Liver (tissue), 10 donors: ENCODE measurements at places on chromosomes 3 and 15. TPM values are rescaled to one million over a fixed set of nuclear protein-coding genes. Genes with fewer than 3 reads are reported as not detected.

The SLC15A2 gene
- 0.79 TPM for total RNA-seq

The KNSTRN gene
- 9.0 TPM for total RNA-seq

The THOC7 gene
- total RNA-seq = 22.4 TPM

The TLR9 gene
- not detected for total RNA-seq

The PLA2G4E gene
- not detected for total RNA-seq

The ADAMTS9 gene
- 13.8 TPM for total RNA-seq

The PSMD2 gene
- 213 TPM for total RNA-seq

The CNTN4 gene
- 3.8 TPM for total RNA-seq

The PLCB2 gene
- 10.6 TPM for total RNA-seq

The MORC1 gene
- total RNA-seq = 0.33 TPM

The LDHAL6B gene
- total RNA-seq = not detected

The SLC28A1 gene
- 39.7 TPM for total RNA-seq

The KLHL6 gene
- total RNA-seq = 1.6 TPM

The CHST14 gene
- 2.9 TPM for total RNA-seq

The EPM2AIP1 gene
- 11.8 TPM for total RNA-seq

The CHDH gene
- 34.0 TPM for total RNA-seq

- no peak for DNase-seq
Measured at GRCh38 chr3:40045051-40045450, 235.6 kb downstream of the MYRIP start.

DNA sequence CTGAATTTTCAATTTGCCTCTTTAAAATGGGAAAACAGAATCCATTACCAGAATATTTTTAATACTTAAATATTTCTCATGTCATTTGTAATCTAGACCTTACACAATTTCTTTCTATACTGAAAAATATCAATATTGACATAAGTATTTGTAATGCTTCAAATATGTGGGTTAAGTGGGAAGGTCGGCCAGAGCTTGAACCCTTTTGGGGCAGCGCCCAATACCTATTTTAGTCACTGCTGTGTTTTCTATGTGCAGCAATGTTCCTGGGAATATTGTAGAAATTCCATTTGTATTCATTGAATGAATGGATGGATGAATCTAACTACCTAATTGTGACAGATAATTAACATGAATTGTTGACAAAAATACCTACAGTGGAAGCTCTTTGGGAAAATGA lies 459.7 kb upstream of the ZNF717 start:
- DNase-seq = no peak

- DNase-seq = no peak
Measured at GRCh38 chr3:138078096-138078495, 37.3 kb downstream of the DZIP1L start.

GRCh38 chr3:180417241-180417640 lies 184.7 kb upstream of the TTC14 start:
- DNase-seq = no peak

GRCh38 chr3:60553144-60553543 lies 698.1 kb downstream of the FHIT start:
- no peak for DNase-seq

DNA sequence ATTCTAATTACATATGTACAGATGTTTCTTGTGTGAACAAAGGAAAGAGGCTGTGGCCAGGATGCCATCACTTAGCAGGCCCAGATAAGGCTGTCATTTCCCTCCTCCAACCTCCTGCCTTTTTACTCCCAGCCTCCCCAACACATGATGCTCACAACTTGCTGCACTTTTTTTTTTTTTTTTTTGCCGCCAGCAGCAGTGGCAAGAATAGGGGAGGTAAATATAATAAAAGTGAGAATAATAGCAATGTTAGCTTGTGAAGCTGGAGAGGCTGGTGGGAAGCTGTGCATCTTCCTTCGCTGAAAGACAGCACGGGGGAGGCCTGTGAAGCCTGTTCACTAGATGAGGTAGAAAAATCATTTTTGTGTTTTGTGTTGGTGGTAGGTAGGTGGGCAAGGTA lies 42.5 kb upstream of the MYO5C start:
- DNase-seq = no peak

- peak; percentile 37 for DNase-seq
Measured at GRCh38 chr3:51539291-51539941, 897 bp downstream of the RAD54L2 start.

DNA sequence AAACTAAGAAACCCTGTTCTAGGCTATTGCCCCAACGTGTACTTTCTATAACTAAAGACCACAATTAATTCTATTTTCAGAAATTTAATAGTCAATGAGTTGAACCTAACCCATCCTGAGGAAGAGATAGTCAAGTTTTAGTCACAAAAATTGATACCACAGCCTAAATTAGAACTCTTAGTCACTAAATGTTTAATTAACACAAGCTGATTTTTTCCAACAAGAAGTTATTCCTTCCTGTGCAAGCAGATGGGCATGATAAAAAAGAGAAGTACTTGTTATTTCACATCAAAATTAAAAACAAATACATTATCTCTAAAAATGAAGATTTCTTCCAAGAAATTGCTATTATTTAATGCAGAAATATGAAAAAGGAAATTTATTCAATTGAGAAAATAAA lies 38.4 kb upstream of the TERB2 start:
- no peak for DNase-seq

- DNase-seq = no peak
Measured at GRCh38 chr3:32969656-32970055, 18.2 kb downstream of the CCR4 start.

DNA sequence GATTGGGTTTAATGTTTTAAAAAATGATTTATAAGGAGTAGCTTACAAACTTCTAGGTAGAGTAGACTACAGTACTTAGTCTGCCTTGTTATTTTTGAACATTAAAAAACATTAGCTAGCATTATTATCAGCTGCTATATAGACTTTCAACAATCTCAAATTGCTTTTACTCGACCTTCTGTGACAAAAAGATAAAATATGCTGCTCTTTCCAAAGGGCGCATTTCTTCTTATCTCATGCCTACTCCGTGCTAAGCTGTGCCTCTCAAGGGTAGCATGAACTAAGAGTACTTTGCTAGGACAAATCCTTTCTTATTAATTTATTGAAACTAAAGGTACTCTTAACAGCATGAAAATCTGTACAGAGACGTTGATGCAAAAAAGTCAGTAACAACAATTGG lies 71.3 kb downstream of the SPRED1 start:
- DNase-seq = no peak

GRCh38 chr15:68080783-68081182 lies 26.7 kb downstream of the PIAS1 start:
- DNase-seq = no peak

DNA sequence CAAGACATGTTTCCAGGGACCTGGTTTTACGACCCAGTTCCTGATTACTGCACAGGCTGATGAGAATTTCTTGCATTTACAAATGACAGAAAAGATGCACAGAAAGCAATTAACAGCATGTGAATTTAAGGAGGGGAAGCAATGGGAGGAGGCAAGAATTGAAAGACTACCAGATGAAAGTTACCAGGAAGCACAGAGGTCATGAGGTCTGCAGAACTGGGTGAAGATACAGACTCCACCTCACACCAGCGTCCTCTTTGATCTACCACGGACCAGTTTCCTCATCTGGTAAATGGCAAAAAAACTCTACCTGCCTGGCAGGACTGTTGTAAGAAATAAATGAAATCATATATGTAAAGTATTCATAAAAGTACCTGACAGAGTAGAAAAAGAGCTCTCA lies 266.0 kb downstream of the MAGI1 start:
- no peak for DNase-seq

GRCh38 chr3:27628026-27628750 lies 93.9 kb downstream of the EOMES start:
- no peak for DNase-seq

GRCh38 chr3:196634224-196634623 lies 5.3 kb upstream of the NRROS start:
- no peak for DNase-seq

- no peak for DNase-seq
Measured at GRCh38 chr3:105791919-105792786, 76.7 kb downstream of the CBLB start.

- no peak for DNase-seq
Measured at GRCh38 chr15:71151081-71151480, 35.8 kb downstream of the THSD4 start.

- DNase-seq = no peak
Measured at GRCh38 chr3:177818712-177819240, 621.5 kb upstream of the TBL1XR1 start.

- no peak for DNase-seq
Measured at GRCh38 chr3:169455472-169455871, 208.0 kb downstream of the MECOM start.

DNA sequence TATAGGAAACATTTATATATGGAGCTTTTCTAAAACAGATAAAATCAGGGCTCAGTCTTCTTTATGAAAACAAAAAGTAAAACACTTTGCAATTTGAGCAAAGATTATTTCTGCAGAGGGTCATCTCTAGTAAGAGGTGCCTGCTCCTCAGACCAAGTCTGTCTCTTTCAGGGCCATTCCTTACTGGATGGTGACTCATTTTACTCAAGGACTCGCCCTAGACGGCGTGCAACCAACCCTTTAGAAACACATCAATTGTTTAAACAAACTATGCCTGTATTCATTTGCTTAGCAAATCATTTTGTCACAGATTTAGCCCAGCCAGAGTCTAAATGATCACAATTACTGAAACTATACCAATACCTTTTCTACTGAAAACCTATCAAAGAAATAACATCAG lies 242.8 kb upstream of the ICE2 start:
- DNase-seq = no peak

DNA sequence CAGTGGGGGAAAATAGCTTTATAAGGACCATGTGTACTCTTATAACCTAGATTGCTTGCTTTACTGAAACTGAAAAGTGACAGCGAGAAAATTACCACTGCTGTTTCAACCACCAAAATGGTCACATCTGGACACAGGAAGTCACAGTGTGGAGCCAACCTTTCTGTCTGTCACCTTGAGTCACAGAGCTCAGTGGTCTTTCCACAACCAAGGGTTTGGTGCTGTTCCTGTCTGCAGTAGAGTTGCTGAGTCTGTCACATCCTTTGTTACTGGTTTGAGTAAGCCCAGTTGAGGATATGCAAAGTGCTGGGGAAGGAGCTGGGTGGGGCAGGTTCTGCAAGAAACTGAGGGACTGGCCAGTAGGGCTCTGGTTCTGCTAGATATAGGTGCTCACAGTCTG lies 139.1 kb upstream of the EIF1B start:
- no peak for DNase-seq

GRCh38 chr15:95208988-95209387 lies 977.6 kb downstream of the MCTP2 start:
- no peak for DNase-seq

DNA sequence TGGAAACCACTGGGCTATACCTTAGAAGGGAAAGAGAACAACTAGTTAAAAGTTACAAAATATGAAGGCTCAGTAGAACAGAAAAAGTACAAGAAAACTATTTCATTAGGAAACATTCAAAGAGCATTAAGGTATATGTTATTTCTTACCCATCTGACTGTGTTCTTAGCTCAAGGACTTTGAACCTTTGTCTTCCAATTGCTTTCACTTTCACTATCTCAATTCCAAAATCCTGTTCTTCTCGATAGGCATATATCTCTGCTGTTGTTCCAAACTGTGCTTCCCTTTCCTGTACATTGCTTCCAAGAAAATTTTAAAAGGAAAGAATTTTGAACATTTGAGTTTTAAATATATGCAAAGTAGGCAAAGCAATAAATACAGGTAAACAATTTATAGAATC lies 6.9 kb downstream of the CRBN start:
- no peak for DNase-seq

GRCh38 chr3:138404121-138404520 lies 30.3 kb upstream of the ESYT3 start:
- no peak for DNase-seq

DNA sequence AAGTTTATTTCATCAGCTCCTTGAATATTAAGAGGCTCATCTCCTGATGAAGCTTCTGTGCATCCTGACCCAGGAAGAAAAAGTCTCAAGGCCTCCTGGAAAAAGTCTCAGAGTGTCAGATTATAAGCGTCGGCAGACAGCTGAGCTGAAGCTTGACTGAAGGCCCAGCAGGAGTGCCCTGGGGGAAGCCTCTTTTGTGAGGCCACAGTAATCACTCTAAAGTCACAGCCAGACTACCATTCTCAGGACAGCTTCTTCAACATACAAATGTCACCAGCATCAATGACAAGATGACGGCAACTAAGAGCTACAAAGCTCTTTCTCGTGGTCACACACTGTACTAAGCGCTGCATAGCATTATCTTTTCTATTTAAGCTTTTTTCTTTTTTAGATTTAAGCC lies 72.7 kb upstream of the LRRN1 start:
- no peak for DNase-seq

DNA sequence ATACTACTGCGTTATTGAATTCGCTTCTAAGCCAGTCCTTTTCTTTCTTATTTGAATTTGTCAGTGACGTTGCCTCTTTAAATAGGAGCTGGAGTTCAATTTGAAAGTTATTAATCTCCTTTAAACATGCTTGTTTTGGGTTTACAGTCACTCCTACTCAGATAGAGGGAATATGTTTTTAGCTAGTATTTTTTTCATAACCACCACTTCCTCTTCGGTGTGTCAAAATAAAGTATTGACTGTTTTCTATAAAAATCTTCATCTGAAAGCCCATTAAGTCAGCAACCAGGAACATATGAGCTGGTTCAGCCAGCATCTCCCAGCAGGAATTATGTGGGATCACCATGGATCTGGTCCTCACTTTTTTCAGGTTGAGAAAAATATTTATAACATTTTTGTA lies 772.9 kb downstream of the DIPK2A start:
- DNase-seq = no peak

- DNase-seq = no peak
Measured at GRCh38 chr3:55313666-55314065, 173.4 kb downstream of the WNT5A start.

GRCh38 chr15:82643992-82644391 lies 3.2 kb downstream of the CPEB1 start:
- DNase-seq = no peak

DNA sequence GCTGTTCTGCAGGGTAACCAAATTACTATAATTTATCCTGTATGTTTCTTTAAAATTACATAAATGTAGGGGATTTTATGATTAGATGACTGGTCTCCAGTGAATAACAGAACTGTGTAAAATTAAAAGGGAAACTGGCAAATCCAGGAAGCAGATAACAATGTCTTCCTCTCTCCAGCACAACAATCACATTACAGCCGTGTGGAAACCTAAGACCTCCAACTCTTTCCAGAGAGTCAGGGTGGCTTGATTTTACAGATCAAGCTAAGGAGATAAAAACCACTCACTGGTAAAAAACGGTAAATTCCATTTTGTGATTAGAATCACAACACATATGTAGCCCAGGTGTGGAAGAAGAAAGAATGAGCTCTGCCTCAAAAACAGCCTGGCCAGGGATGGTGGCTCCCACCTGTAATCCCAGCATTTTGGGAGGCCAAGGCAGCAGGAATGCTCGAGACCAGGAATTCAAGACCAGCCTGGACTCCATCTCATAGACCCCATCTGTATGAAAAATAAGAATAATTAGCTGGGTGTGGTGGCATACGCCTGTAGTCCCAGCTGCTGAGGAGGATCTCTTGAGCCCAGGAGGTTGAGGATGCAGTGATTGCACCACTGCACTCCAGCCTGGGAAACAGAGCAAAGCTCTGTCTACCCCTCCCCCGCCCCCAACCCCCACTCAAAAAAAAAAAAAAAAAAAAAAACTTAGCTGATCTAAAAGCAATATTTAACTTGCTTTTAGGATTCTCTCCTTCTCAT lies 29.0 kb downstream of the IL17RD start:
- no peak for DNase-seq

- DNase-seq = no peak
Measured at GRCh38 chr3:153749070-153749610, 372.1 kb upstream of the ARHGEF26 start.

GRCh38 chr15:40070166-40070557 lies 31.2 kb upstream of the SRP14 start:
- DNase-seq = no peak

- peak; percentile 63 for DNase-seq
Measured at GRCh38 chr15:53197426-53197839, 407.3 kb upstream of the ONECUT1 start.
